ENCODE measurements at places on chromosomes 5 and 9. TPM values are rescaled to one million over a fixed set of nuclear protein-coding genes. Genes with fewer than 3 reads are reported as not detected.

GRCh38 chr9:81318571-81318970, 370.8 kb downstream of the TLE1 start:
- DNase-seq, result no peak

FOXD1 gene
- 40.5 TPM for total RNA-seq

DNA sequence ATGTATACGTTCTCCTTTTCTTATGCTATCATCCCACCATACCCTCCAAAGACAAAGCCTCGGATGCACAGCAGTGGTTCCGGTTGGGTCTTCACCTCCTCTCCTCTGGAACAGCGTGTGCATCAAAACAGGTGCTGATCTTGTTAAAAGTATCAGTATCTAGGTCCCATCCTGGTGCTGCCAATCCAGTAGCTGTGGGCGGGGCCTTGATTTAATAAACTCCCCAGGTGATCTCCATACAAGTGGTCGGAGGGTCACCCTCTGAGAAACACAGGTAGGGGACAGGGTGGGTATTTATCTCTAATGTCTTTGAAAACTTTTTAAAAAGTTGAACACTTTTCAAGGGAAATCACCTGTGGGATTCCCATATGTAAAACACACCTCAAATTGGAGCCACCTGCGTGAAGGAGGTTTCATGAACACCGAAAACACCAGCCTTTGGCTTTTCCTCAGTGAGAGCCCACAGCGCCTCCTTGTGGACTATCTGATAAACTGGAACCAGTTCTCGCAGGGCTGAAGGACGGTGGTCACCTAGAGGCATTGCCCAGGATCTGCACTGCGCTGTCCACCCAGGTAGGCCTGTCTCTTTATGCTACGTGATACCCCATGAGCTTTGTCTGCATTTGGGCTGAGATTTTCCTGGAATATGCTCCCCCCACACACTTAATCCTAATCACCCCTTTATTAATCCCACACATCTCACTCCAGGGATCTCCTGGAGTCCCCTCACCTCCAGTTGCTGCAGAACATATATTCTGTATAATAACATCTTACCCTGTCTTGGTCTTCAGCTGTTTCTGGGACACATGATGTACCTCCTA, 80.5 kb upstream of the EPB41L4B start:
- no peak for DNase-seq

ANKRD20A1 gene
- total RNA-seq, result 3.1 TPM

C9 gene
- total RNA-seq, result not detected

GRCh38 chr5:53110156-53110555, 599 bp upstream of the MOCS2 start:
- no peak for DNase-seq

COQ4 gene
- total RNA-seq, result 67.6 TPM

DNA sequence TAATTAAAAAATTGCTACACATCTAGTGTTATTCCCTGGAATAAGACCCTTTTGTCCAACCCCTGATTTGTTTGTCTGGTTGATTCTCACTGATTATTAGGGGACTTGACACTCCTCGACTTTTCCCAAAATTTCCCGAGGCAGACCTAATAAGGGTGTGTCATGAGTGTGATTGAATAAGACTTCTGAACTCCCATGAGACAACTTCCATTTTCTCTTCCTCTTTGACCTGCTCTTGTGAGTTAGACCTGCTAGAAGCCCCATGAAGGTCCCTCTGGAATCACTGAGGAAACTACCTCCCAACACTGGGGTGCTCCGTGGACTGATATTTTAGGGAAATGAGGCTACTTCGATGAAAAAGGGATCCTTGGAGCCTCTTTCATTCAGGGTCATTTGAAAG, 83.4 kb downstream of the MUSK start:
- no peak for DNase-seq

DNA sequence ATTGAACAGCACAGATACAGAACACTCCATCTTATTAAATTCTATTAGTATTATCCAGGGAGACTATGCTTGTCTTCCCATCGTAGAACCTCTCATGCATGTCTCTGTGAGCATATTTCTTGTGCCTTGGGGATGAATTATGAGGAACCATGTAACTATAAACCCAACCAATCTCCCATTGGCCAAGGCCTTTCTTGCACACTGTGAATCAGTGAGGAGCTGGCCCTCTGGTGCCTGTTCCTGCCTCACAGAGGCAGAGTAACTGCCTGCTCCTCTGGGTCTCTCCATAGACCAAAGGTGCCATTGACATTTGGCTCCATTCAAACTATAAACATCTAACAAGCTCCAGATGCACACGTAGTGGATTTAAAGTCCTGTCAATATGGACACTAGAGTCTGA, 190.4 kb downstream of the ENC1 start:
- DNase-seq, result no peak

ENG gene
- 71.5 TPM for total RNA-seq

DNA sequence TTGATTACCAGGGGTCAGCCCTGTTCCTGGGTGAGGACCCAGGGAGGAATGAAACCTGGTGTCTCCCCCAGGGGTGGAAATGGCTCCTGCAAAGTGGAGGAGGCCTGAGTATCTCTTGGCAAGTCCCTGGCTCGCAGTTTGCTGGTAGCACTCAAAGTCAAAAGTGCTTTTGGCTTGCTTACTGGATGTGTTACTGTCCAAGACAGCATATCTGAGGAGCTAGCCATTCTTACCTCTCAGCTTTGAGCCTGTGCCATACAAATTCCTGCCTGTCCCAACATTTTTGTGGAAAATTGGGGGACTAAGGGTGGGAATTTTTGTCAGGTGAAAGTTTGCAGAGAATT, 9.9 kb downstream of the ZNF618 start:
- DNase-seq, result no peak

GRCh38 chr9:110142868-110143481, 65.0 kb downstream of the C9orf152 start:
- no peak for DNase-seq

GRCh38 chr5:176819476-176819875, 9.1 kb downstream of the UNC5A start:
- no peak for DNase-seq

CIZ1 gene
- total RNA-seq, result 99.3 TPM

GRCh38 chr9:82201196-82201595, 212.6 kb downstream of the SPATA31D1 start:
- DNase-seq, result no peak

DNA sequence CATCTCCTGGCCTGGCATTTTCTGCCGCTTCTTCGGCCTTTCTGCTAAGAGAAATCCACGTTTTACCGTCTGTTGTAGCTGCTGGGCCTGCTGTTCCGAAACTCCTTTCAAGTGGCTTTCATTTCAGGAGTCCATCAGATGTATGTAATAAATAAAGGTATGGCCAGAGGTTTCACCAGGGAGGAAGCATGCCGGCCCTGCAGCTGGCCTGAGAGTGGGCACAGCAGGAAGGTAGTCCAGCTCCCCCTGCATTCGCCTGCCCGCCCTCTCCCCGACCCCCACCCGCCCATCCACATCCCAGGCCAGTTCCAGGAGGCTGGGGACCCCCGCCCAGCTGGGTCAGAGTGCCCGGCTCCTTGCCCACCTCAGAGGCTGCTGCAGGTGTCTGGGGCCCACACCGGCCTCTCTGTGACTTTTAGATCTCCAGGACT, 46.4 kb upstream of the EXOC3 start:
- no peak for DNase-seq

- no peak for DNase-seq
Observed at GRCh38 chr5:66002415-66002814, 76.0 kb downstream of the ERBIN start.
